CD4-positive, CD25-positive, alpha-beta regulatory T cell (primary cell): ENCODE measurements at places on chromosomes 12 and 14. TPM values are rescaled to one million over a fixed set of nuclear protein-coding genes. Genes with fewer than 3 reads are reported as not detected.

GRCh38 chr12:68612202-68612601 is 1.5 kb downstream of the RAP1B start:
- no peak for DNase-seq
- peaks cover 7% of the 10 kb centered on the region for H3K36me3 ChIP-seq
- peak overlapping the region; percentile 93 for H3K4me3 ChIP-seq
- no peaks in the 10 kb centered on the region for H3K27me3 ChIP-seq
- peaks cover 62% of the 10 kb centered on the region for H3K4me1 ChIP-seq

DNA sequence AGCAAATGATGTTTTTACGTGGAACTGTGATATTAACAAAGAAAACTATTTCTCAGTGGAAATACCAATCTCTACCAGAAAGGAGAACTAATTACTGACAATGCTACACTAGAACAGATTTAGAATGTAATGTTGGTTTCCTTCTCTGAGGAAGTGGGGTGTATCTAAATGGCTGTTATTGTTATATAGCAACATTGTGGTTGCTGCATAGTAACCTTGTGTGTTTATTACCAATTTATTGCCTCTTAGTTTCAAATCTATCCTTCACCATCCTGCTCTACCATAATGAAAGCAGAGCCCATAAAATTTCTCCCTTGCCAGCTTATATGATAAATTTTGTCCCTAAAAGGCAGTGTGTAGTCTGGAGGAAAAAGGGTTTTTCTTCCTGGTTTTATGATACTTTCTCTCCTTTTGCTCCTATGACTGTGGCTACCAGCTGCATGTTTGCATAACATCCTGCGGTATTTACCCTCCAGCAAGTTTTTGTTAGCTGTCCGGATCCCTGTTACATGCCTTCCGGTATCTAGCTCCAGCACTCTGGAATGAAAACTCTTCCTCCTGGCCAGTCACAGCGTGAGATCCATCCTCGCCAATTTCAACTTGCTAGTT is 5.7 kb upstream of the KLRK1 start:
- no peak overlapping the region for H3K27ac ChIP-seq
- no peak overlapping the region for H3K4me3 ChIP-seq
- DNase-seq, result no peak
- no peaks in the 10 kb centered on the region for H3K27me3 ChIP-seq
- no peaks in the 10 kb centered on the region for H3K36me3 ChIP-seq

- peaks cover 4% of the 10 kb centered on the region for H3K27me3 ChIP-seq
- no peak overlapping the region for H3K4me3 ChIP-seq
- no peak overlapping the region for H3K27ac ChIP-seq
- no peaks in the 10 kb centered on the region for H3K36me3 ChIP-seq
- no peaks in the 10 kb centered on the region for H3K4me1 ChIP-seq
- DNase-seq, result no peak
Observed at GRCh38 chr12:16610001-16610585, 4.1 kb upstream of the LMO3 start.

DNA sequence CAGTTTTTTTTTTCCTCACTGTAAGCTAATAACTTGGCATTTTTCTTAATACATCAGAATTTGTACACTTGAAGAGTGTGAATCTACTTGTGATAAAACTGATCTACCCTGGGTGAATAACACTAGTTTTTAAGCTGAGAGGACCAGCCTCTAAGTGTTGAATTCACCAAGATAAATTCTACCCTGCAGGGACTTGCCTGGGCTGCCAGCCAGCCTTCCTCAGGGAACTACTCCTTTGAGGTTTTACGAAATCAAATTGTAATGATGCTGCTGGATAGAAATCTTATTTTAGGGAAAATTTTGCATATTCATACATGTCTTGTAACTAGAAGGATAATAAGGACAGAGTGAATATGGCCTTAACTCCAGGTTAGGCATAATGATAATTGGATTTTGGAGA is 1.9 kb downstream of the MED21 start:
- H3K4me3 ChIP-seq, result peak overlapping the region; percentile 32
- H3K36me3 ChIP-seq, result peaks cover 21% of the 10 kb centered on the region
- no peak for DNase-seq
- peaks cover 40% of the 10 kb centered on the region for H3K4me1 ChIP-seq
- no peaks in the 10 kb centered on the region for H3K27me3 ChIP-seq
- no peak overlapping the region for H3K27ac ChIP-seq

DNA sequence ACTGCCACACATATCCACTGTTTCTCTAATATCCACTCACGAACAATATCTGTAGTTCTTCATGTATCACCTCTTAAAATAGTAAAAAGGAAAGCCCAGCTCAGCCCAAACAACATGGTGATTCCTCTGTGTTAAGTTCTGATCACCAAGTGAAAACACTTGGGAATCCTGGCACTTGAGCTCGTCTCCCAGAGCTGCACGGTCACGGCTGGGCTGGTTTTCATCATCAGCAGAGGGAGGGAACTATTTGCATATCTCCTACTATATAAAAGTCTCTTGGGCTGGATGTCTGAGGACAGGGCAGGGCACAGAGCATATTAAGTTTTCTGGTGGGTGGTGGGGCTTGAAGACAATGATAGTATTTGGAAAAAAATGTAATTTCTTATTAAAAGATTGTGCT is 870.6 kb downstream of the TMEM121 start:
- peaks cover 2% of the 10 kb centered on the region for H3K27me3 ChIP-seq
- H3K4me1 ChIP-seq, result no peaks in the 10 kb centered on the region
- H3K27ac ChIP-seq, result no peak overlapping the region
- no peak for DNase-seq
- peak overlapping the region; percentile 19 for H3K4me3 ChIP-seq
- H3K36me3 ChIP-seq, result no peaks in the 10 kb centered on the region

DNA sequence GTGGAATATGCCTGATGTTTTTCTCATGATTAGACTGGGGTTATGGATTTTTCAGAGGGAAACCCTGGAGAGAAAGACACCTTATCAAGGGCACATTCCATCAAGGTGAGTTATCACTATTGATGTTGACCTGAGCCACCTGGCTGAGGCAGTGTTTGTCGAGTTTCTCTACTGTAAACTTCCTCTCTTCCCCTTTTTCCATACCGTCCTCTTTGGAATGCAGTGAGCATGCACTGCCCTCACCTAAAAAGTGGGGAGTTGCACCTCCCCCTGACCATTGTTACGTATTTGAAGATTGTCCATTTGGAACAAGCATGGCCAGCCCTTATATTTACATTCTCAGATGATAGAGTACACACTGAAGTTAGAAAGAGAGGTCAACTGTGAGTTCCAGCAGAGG is 53.9 kb upstream of the PWP1 start:
- no peaks in the 10 kb centered on the region for H3K27me3 ChIP-seq
- no peaks in the 10 kb centered on the region for H3K4me1 ChIP-seq
- no peaks in the 10 kb centered on the region for H3K36me3 ChIP-seq
- no peak overlapping the region for H3K4me3 ChIP-seq

GRCh38 chr14:51039252-51039651 is 55.7 kb downstream of the TRIM9 start:
- no peak for DNase-seq
- H3K4me1 ChIP-seq, result no peaks in the 10 kb centered on the region

GRCh38 chr12:56078427-56078826 is 1.5 kb upstream of the ERBB3 start:
- no peak for DNase-seq
- peaks cover 21% of the 10 kb centered on the region for H3K4me1 ChIP-seq
- H3K4me3 ChIP-seq, result no peak overlapping the region
- no peaks in the 10 kb centered on the region for H3K27me3 ChIP-seq
- no peaks in the 10 kb centered on the region for H3K36me3 ChIP-seq

DNA sequence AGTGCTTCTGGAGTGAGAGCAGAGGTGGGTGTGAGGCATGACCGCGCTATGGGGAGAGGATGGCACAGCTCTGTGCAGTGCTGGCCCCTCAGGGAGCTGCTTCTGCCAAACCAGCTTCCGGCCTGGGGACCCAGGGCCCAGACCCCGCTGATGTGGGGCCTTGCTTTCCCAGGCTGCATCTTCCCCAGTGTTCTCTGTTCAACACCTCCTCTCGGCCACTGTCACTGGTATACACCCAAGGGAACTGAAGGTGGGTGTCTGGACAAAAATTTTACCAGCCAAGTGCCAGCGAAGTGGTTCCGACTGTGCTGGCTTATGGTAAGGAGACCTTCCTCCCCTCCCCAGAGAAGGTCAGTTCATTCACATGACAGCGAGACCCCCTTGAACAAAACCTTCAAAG is 179.1 kb downstream of the AACS start:
- H3K4me3 ChIP-seq, result no peak overlapping the region
- no peak overlapping the region for H3K27ac ChIP-seq

- H3K27ac ChIP-seq, result no peak overlapping the region
- H3K4me1 ChIP-seq, result no peaks in the 10 kb centered on the region
- DNase-seq, result no peak
Observed at GRCh38 chr14:56666716-56667115, 87.1 kb downstream of the TMEM260 start.

DNA sequence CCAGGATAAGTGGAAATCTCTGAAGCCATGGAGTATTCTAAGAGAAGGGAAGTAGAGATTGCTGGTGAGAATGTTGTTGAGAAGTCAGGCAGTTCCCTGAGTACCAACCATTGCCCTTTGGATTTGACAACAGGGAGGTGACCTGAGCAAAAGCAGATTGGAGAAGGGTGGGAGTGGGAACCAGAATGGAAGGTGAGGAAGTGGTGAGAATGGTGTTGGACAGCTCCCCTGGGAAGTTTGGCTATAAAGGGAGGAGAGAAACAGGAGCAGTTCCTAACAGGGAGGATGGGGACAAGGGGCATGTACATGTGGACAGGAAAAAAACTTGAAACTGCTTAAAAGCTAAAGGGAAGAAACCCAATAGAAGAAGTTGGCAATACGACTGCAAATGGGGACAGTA is 198.1 kb downstream of the ETV6 start:
- no peak overlapping the region for H3K27ac ChIP-seq
- DNase-seq, result no peak
- no peak overlapping the region for H3K4me3 ChIP-seq
- H3K36me3 ChIP-seq, result peaks cover 17% of the 10 kb centered on the region
- no peaks in the 10 kb centered on the region for H3K27me3 ChIP-seq
- H3K4me1 ChIP-seq, result no peaks in the 10 kb centered on the region

DNA sequence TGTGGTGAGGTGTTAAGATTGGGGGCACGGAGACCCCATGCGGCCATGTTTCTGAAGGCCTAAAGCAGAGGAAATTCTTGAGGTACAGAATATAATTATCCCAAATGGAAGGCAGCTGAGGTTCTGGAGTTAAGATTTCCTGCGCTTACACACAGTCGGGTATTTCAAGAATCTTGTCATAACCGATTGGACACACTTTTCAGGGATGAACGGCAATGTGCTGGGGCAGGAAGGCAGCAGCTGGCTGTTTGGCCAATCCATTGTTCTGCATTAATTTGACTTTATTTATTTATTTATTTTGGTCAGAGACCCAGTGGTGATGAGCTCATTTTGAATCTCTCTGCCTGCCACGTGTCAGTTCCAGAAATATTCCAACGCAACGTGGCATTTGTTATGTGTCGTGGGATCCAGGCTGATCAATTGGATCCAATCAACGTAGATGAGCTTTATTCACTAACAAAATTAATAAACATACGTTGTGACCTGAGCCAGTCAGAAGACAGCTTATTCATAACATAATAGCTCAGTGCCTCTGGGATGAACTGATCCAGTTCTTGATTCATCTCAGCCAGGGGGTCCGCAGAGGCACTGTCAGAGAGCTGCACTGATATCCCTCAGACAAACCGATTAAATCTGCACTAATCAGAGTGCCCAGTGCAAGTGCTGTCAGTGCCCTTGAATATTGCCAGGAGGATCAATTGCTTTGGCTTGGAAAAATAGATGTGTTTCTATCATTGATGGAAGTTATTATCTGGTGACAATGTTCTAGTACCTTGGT is 181.0 kb downstream of the KTN1 start:
- no peak overlapping the region for H3K27ac ChIP-seq
- H3K36me3 ChIP-seq, result no peaks in the 10 kb centered on the region
- no peak overlapping the region for H3K4me3 ChIP-seq
- no peaks in the 10 kb centered on the region for H3K27me3 ChIP-seq
- H3K4me1 ChIP-seq, result no peaks in the 10 kb centered on the region
- DNase-seq, result no peak

GRCh38 chr14:76941946-76942805 is 86.3 kb downstream of the IRF2BPL start:
- H3K27ac ChIP-seq, result no peak overlapping the region
- H3K27me3 ChIP-seq, result no peaks in the 10 kb centered on the region
- no peak overlapping the region for H3K4me3 ChIP-seq
- no peak for DNase-seq
- H3K36me3 ChIP-seq, result no peaks in the 10 kb centered on the region
- H3K4me1 ChIP-seq, result peaks cover 7% of the 10 kb centered on the region

DNA sequence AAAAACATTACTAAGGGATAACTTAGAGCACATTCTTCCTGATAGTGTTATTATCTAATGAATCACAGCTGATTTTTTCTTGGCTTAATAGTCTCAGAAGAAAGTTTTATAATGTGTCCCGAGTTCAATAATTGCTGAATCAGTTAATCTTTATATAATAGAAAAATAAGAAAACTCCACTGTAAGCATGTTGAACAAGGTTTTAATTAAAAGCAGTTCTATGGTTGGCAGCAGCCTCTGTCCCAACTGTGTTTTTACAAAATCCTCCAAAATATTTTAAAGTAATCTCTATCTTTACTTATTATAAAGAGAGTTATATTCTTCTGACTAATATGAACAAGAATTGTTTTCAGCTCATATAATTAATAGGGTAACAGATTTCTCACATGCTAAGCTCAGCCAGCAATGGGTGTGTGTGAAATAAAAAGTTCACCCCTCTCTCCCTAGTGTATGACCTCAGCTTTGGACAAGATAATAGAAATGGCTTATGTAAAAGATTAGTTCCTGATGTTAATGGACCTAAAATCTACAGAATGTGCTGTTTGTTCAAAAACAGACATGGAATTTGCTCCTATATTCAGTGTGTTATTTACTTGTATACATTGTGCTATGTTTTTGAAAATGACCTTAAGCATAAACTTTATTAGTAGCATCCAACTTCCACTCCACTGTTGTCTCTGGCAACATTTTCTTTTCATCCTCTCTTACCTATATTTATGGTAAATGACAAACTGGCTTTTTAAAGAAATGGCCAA is 67.1 kb upstream of the DCN start:
- H3K4me3 ChIP-seq, result no peak overlapping the region
- no peaks in the 10 kb centered on the region for H3K36me3 ChIP-seq
- no peaks in the 10 kb centered on the region for H3K4me1 ChIP-seq

The AMDHD1 gene
- polyA plus RNA-seq, result not detected

The SDSL gene
- polyA plus RNA-seq, result not detected

The NKX2-1 gene
- polyA plus RNA-seq, result not detected

The WASHC4 gene
- 33.1 TPM for polyA plus RNA-seq

The MOAP1 gene
- 80.5 TPM for polyA plus RNA-seq

The DNAJC22 gene
- polyA plus RNA-seq, result not detected

The TOGARAM1 gene
- 10.4 TPM for polyA plus RNA-seq

The PROX2 gene
- not detected for polyA plus RNA-seq

The KRT75 gene
- polyA plus RNA-seq, result not detected
